ENCODE measurements at places on chromosomes 2 and 18.

DNA sequence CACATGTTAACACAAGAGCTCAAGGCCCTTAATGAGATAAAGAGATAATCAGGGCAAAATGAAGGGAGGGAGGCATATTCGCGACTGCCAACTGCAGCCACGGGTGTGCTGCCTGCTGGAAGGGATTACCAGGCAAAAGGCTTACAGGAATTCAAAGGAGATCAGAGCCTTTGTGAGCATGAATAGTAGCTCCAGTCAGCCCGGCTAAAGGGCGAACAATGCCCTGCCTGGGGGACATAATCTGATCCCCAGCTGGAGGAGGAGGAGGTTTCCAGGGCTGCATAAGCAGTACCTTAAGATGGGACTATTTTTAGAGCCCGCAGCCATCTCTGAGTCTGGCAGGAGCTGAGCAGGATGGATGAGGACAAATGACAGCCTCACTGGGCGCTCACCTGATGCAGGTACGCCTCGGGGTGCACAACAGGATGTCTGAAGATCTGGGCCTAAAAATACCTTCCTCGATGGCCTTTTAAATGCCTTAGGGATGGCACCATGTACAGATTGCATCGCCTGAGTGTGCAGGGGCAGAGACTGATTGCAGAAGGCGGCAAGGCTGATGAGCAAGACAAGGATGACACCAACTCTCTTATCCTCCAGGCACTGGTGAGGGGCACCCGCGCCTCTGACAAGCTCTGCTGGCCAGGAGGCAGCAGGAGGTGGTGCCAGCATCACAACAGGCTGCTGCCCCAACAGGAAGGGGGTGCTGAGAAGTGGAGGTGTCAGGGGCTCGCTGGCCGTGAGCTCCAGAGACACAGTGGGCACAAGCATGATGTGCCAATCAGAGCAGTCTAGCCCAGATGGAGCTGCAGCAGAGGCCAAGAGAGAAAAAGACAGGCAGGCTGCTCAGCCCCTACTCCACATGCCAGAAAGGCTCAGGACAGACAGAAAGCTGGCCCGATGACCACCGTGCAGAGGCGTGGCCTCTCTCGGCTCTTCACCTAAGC is 111.4 kb downstream of the EIPR1 start:
- DNase-seq: no peak

GRCh38 chr2:215808996-215809395 is 204.4 kb downstream of the MREG start:
- no peak for DNase-seq

GRCh38 chr2:195408811-195409210 is 248.2 kb upstream of the SLC39A10 start:
- no peak for DNase-seq

GRCh38 chr2:209965723-209966122 is 36.7 kb upstream of the RPE start:
- no peak for DNase-seq

DNA sequence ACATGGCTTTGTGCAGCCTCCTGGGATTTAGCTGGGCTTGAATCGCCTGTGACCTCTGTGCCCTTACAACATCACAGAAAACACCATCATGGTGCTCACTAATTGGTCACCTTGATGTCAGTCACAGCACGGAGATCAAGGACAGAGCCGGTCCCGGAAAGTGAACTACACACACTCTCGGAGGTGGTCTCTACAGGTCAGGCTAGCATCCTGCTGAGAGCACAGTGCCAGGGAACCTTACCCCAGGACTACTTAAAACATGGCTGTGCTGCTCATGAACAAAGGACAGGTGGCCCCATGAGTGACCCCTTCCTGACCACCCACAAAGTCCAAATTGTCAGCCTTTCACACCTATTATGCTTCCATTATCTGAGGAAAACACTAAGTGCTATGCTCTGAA is 1782.1 kb upstream of the CELF4 start:
- DNase-seq: no peak

- no peak for DNase-seq
Observed at GRCh38 chr2:37656512-37657423, 14.7 kb downstream of the CDC42EP3 start.

DNA sequence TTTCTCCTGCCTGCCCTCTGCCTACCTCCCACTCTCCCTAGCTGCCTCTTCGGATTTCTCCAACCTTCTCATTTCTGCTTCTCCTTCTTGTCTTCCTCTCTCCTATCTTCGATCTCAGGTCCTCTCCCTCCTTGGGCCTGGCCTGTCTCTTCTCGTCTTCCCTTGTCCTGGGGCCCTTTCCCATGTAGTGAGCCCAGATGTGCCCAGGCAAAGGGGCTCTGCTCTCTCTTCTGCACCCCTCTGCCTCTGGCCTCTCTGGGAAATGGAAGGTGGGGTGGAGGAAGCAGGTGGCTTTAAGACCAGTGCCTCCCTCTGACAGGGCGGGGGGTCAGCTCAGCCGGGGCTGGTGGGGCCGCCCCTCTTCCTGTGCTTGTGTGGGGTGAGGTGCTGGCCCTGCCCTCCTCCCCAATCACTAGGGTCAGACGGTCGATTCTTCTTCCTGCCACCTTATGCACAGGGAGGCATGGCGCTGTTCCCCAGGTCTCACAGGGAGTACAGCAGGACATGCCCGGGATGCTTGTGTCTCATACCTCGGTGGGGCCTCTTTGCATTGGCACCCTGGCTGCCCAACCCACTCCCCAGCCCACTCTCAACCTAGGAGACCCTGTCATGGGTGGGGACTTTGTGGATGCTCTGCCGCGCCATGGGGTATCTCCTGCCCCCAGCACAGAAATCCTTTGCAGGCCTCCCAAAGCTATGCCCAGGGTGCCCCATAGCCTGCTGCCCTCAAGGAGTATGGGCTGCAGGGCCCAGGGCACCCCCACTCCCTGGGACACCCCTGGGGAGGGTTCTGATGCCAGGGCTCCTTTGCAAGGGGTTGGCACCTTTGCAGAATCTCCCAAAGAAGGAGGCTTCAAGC is 213.8 kb upstream of the HAAO start:
- DNase-seq: no peak

DNA sequence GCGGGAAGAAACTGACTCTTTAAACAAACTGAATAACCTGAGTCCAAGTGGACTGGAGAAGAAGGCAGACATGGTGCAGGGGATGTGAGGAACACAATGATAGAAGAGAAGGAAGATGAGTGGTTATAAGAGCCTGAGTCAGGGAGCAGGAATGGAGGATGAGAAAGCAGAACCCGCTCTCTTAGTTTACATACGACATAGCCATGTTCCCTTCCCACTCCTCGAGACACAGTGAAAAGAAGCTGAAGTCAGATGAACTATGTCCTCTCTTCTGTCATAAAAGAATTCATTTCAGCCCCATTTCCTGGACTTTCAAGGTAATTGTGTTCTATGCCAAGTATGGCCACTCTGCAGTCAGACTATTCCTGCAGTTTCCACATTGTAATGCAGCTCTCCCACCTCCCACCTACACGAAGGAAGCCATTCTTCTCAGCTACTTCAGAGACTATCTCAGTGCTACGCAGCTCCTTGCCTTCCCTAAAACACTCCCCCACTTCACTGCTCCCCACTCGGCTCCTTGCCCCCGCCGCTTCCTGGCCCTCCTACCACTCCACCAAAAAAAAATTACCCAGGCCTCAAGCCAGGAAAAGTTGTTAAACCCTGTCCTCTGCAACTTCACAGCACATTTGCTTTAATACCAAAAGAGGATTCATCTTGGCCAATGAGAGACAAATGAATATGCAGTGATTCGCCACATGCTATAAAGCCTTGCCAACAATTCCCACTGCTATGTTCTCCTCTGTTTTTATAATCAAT is 323.4 kb upstream of the EPHA4 start:
- DNase-seq: no peak

GRCh38 chr2:160570376-160570775 is 76.8 kb upstream of the RBMS1 start:
- no peak for DNase-seq

GRCh38 chr2:155145758-155146229 is 447.3 kb downstream of the KCNJ3 start:
- DNase-seq: peak; percentile 85

GRCh38 chr2:64012115-64012514 is 7.1 kb downstream of the VPS54 start:
- no peak for DNase-seq

- no peak for DNase-seq
Observed at GRCh38 chr2:65431421-65432226, 775 bp downstream of the SPRED2 start.

DNA sequence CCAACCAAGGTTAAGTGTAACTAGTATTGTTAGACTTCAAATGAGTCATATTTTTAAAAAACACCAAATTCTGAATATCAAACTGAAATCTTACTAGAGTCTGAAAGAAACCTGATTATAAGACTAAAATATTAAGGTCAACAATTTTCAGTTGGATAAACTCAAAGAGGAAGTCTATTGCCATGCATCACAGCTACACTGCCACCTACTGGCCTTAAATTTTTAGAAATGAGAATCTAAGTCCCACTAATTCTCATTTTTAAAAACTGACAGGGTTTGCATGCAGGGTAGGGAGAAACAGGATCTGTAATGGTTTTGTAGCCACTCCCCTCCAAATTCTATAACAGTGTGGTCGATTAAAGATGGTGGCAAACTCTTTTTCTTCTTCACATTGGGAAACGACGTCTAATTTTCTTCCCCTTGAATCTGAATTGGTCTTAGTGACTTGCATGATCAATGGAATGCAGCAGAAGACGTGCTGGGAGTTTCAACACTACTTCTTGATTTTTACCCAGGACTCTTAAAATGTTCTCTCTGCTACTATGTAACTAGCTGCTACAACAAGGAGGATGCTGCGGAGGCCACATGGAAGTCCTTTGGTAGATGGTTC is 176.1 kb upstream of the SESTD1 start:
- DNase-seq: no peak

- no peak for DNase-seq
Observed at GRCh38 chr2:60526623-60527022, 26.8 kb downstream of the BCL11A start.
